HFFc6 (cell line): ENCODE measurements at places on chromosomes 13 and 19. TPM values are rescaled to one million over a fixed set of nuclear protein-coding genes. Genes with fewer than 3 reads are reported as not detected.

DNA sequence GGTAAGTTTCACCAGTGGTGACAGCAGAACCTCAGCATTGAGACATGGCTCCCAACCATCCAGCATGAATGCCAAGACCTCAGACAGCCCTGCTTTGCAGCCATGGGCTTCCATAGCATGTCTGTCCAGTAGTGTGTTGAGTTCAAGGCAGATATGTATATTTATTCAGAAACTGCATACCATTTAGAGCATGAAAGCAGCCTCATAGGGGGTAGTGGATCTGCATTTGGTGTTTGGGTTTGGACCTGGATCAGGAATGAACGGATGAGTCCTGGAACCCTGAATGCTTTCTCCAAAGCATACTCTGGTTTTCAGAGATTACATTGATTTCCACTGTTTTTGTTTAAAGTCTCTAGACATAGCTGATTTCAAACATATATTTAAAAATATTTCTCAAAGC lies 114.3 kb downstream of the ESD start:
- no peak for DNase-seq

Gene ODAD3
- 0.16 to 0.72 TPM (median 0.59 TPM) in 3 replicates for total RNA-seq

- no peak for DNase-seq
These were observed 22.6 kb downstream of the CHST8 start for GRCh38 chr19:33644284-33644836.

DNA sequence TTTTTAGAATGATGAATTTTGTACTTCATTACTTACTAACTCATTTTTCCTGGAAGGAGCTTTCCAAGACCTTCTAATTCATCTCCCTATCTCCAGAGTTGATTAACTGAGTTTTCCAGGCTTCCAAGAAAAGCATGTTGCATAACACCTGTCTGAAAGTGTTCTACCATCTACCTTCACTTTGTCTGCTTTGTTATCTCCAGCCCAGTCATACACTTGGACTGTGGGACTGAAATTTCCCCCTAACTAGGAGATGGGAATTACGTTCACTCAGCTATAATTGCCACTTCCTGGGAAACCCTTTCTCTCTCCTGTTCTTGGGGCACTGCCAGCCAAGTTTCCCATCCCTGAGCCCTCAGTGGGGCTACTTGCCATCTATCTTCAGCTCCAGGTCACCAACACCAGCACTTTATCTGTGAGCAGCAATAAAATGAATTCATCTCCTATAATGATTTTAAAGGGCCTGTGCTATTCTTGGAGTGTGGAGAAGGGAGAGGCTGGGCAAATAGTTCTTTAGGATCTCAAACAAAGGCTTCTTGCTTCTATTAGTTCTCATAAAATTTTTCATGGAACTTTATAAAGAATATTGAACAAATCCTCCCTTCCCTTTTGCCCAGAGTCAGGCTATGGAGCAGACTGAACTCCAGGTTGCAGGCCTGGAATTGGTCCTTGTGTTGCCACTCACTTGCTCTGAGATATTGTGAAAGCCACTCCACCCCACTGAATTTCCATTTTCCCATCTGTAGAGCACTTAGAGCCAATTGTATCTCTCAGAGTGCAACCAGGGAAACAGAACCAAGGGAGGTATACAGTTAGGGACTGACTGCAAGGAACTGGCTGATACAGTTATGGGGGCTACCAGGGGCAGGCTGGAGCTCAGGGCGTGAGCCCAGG lies 17.8 kb upstream of the ATP12A start:
- no peak for DNase-seq

Gene INSL3
- total RNA-seq = not detected in 3 replicates

Gene RFPL4A
- total RNA-seq = not detected in 3 replicates

DNA sequence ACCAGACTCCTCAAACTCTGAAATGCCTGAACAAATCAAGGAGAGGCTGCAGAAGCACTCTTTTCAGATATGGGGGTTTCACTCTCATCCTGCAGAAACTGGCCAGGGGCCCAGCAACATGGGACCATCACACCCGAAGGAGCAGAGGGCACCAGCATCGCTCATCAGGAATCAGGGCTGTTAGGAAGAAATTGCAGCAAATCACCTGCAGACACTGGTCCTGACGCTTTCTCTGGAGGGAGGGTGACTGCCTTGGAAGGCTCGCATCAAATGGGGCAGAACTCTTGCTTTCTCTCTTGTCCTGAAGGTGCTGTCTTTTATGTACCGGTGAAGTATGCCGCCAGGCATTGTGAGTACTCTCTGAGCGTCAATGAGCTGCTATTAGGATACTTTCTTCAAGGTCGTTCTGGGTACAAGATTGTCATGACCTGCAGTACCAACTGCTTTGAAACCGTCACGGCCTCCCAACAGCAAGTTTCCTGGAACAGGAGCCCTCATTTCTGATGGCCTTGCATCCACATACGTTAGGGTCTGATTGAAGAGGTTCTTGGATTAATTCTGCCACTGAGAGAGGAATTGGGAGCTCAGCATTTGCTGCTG lies 155.7 kb upstream of the SOX1 start:
- DNase-seq = no peak

DNA sequence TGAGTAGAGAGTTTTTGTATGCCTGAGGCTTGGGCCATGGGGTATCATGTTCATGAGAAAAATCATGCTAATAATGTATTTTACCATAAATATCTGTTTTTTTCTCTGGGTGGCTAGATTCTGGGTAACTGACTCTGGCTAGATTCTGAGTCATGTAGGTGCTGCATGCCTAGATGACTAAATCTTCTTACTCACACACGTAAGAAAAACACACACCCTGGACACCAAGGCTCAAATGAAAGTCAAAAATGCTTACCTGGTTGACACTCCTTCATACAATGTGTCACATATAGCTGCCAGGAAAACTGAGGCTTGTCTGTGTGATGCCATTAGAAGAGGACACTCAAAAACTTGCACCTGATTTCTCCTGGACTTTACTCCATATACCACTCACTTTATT lies 597.4 kb upstream of the SLITRK1 start:
- peak; percentile 35 for DNase-seq

DNA sequence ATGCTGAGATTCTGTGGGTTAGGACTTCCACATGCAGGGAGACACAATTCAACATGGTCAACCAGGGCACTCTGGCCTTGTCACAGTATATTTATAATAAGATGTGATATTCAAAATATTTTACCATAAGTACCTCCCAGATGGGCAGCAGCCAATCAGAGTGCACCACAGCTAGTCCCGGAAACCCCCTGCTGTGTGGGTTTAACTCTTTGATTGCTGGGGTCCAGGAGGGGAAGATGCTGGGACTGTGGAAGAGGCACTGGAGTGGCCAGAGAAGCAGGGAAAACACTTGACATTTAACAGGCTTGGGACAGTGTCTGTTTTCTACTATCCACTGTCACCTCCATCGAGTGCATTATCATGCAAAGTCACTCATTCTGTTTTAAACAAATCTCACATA lies 99.0 kb downstream of the MBNL2 start:
- no peak for DNase-seq

Gene LRRC25
- not detected in 3 replicates for total RNA-seq

GRCh38 chr19:10288662-10289166 lies 1.0 kb upstream of the ICAM5 start:
- peak; percentile 63 for DNase-seq

Gene ZBTB32
- total RNA-seq = not detected in 3 replicates

Gene IER2
- total RNA-seq = 76.7 and 90.9 TPM in 2 replicates

- DNase-seq = no peak
These were observed 43.1 kb downstream of the LHFPL6 start for GRCh38 chr13:39559847-39560246.

DNA sequence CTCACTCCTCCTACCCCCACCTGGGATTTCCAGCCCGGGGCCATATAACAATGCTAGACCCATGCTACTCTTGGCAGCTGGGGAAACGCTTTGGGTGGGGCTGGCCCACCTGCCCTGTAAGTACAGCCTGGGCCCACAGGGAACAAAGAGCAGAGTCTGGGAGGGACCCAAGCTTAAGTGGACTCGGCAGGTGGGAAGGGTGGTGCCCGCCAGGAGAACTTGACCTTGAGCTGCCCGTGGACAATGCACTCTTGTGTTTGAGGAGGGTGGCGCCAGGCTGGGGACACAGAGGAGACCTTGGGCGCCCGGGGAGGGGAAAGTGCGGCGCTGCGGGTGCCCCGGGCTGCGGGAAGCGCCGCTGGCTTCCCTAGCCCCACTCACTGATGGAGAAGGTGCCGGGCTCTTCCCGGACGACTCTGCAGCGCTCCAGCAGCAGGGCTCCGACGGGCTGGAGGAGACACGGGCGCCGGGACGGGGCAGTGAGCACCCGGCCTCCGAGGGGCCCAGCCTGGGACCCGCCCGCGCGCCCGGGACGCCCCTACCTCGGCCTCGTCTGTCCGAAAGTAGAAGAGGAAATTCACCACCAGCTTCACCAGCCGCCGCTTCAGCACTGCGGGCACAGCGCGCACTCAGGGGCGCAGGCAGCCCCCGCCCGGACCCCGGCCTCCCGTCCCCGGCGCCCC lies 607 bp downstream of the PLEKHJ1 start:
- DNase-seq = no peak

GRCh38 chr13:36325912-36326311 lies 20.3 kb downstream of the SPART start:
- DNase-seq = no peak

GRCh38 chr19:1064661-1065605 lies 2.0 kb upstream of the ARHGAP45 start:
- no peak for DNase-seq

- DNase-seq = no peak
These were observed 34.6 kb downstream of the CEBPA start for GRCh38 chr19:33267706-33268105.

DNA sequence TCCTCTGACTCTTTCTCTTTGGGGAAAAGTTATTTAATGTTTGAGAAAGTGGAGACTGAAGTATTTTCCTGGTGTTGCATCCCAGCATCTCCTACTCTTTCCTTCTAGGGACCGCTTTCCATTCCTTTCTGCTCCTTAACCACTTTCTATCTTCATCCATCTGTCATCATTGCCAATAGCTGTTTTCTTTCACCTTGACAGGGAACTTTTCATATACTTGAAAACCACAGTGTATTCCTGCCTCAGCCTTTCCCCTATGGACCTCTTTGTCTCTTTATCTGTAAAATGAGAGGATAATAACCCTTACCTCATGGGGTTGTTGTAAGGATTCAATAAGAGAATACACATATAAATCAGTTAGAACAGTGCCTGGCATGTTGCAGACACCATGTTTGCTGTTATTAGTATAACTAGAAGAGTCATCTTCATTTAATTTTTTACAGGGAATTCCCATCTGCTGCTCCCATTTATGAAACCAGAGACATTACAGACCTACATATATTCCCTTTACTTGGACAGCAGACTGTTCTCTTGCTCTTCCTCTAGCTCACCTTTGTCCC lies 31.8 kb downstream of the LCP1 start:
- no peak for DNase-seq

Gene ADGRL1
- 1.5 to 2.0 TPM (median 1.9 TPM) in 3 replicates for total RNA-seq

Gene PLEKHG2
- 47.2 to 56.0 TPM (median 54.1 TPM) in 3 replicates for total RNA-seq

DNA sequence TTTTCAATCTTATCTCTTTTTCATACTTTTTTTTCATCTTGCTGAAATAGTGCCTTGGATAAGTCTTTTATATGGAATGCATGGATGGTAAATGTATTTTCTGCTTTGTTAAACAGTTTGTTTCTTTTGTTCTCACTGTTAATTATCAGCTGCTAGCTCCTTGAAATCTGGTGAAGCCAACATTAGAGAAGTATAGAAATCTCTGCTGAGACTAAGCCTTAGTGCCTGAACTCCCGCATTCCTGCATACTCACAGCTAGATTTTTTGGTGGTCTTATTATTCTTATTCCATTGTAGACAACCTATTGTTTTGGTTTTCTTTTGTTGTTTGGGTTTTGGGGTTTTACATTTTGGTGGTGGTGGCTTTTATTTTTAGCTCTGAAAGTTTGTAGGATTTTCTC lies 48.4 kb downstream of the DNAJC15 start:
- DNase-seq = no peak

Gene CEACAM16
- total RNA-seq = not detected in 3 replicates

- peak; percentile 45 for DNase-seq
These were observed 33.8 kb downstream of the COL4A2 start for GRCh38 chr13:110340812-110341444.

Gene ZSCAN4
- total RNA-seq = not detected in 2 replicates

DNA sequence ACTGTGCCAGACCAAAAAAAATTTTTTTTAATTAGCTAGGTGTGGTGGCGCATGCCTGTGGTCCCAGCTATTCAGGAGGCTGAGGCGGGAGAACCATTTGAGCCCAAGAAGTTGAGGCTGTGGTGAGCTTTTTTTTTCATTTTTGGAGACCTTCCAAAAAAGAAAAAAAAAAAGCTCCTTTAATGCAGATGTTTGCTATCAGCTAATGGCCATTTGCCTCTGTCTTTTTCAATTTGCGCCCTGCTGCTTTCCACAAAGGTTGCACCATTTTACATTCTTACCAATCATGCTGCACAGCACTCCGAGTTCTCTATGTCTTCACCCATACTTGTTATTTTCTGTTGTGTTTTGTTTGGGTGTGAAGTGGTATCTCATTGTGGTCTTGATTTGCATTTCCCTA lies 15.6 kb upstream of the SMARCA4 start:
- DNase-seq = no peak

GRCh38 chr19:54137699-54138488 lies at the start of gene CNOT3:
Gene CNOT3, plus strand, starts transcription at chr19:54137762. Its CDS starts 5,217 bp downstream, at chr19:54142979.
- DNase-seq = no peak

Gene C5AR2
- 0.10 TPM in 1 of 3 replicates, not detected in the others for total RNA-seq

Gene IGFL1
- not detected in 3 replicates for total RNA-seq

Gene C1QTNF9B
- total RNA-seq = 0.27 TPM in 1 of 3 replicates, not detected in the others

GRCh38 chr13:26486550-26486949 lies 70.9 kb upstream of the WASF3 start:
- DNase-seq = no peak
